ENCODE measurements at places on chromosomes 5 and 9.
A peak's percentile ranks its signal among the peaks of the same experiment; 100 is the strongest.

DNA sequence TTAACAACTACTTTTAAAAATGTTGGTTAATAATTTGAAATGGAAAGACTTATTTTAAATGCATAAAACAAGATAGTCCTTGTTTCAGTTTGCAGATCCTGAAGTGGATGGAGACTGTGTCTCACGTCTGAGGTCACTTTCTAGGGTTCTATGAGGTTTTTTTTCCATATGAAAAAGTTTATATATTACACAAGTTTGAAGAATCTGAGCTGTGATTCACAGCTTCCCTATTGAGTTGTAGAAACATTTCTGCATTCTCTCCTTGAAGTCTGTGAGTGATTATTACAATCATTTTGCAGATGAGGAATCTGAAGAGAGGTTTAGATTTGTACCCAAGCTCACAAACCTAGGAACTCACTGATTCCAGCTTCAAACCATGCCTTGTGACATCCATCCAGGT lies 442.5 kb upstream of the KLF4 start:
- DNase-seq, result no peak

DNA sequence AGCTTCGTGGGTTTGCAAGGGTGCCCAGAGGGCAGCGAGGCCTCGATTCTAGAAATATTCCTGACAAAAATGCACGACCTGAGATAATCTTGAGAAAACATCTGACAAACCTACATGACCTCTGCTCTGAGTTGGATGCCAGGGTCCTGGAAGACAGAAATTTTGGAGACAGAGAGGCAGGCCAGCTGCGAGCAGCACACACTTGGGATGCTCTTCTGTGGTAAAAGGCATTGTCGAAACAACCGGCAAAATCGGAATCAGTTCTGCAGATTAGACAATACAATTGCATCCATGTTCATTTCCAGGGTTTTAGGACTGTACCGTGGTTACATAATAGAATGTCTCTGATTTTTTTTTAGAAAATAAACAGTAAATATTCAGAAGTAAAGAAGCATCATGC lies 74.2 kb downstream of the GADD45G start:
- no peak for DNase-seq

- DNase-seq, result no peak
Measured at GRCh38 chr9:131594906-131595665, 49.8 kb downstream of the PRRT1B start.

- peak; percentile 37 for DNase-seq
Measured at GRCh38 chr5:53733853-53734252, 173.4 kb downstream of the NDUFS4 start.

GRCh38 chr5:98570010-98570409 lies 203.5 kb upstream of the RGMB start:
- DNase-seq, result no peak

DNA sequence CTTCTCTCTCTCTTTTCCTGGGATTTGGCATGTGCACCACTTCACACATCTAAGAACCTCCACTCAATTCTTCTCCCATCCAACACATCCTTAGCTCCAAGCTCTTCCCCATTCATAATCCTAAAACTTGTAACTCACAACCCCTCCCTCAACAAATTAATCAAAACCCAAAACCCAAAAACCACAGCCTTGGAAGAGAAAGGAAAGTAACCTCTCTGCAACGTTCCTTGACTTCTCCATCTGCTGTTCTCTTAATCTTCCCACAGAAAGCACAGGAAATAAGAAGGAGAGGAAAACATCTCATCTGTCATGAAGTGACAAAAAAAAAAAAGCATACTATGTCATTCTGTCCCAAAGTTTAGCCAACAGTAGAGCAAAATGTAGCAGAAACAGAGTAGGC lies 66.2 kb downstream of the DRD1 start:
- DNase-seq, result no peak

GRCh38 chr5:90933298-90933697 lies 374.7 kb downstream of the ADGRV1 start:
- DNase-seq, result no peak

GRCh38 chr5:68441309-68442073 lies 225.9 kb downstream of the PIK3R1 start:
- no peak for DNase-seq

- DNase-seq, result no peak
Measured at GRCh38 chr5:56233230-56233629, at the start of gene ANKRD55. TSS of gene ANKRD55 (minus strand) at chr5:56233330. CDS start at chr5:56232913, 417 bp downstream.

DNA sequence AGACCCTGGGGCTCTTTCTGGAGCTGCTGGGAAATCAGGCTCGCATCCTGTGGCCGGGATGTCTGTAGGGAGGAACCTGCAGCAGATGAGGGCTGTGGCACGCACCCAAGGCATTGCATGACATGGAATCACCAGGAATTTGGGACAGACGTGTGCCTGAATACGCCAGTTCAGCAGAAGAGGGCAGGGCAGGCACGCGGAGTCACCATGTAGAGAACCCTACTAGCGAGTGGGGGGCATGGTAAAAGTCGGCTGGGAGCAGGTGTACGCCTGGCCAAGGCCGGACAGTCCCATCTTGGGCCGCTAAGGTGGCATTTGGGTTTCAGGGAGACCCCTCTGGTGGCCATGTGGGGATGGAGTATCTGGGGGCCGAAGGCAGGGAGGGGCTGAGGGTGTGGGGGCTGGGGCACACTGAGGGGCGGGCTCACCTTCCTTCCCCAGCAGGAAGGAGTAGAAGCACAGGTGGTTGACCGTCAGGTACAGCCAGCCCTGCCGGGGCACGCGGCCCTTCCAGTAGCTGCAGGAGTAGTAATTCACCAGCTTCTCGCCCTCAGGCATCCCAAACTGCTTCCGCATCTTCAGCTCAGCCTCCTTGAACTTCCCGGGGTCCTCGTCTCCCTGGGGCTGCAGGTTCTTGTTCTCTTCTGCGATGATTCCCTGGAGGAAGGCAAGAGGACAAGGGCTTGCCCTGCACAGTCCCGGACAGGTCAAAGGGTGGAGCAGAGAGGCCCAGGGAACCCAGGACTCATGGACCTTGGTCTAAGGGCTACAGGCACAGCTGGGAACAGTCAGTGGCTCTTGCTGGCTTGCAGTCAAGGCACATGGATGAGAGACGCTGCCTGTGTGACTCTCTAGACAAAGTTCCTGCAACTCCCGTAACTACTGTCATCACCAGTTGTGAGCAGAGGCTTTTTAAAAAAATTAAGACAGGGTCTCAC lies 13.5 kb downstream of the TBC1D9B start:
- DNase-seq, result no peak

- DNase-seq, result no peak
Measured at GRCh38 chr9:136185066-136185465, 19.9 kb downstream of the LHX3 start.

- DNase-seq, result no peak
Measured at GRCh38 chr9:128901822-128902221, 19.0 kb upstream of the PHYHD1 start.

DNA sequence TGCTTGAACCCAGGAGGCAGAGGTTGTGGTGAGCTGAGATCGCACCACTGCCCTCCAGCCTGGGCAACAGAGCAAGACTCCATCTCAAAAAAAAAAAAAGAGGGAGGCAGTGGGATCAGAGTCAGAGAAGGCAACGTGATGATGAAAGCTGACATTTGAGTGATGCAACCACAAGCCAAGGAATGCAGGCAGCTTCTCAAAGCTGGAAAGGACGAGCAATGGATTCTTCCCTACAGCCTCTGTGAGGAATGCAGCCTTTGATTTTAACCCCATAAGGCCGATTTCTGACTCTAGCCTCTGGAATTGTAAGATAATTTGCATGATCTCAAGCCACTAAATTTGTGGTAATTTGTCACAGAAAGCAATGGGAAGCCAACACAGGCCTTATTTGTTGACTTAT lies 9.8 kb downstream of the TGFBI start:
- peak; percentile 42 for DNase-seq

DNA sequence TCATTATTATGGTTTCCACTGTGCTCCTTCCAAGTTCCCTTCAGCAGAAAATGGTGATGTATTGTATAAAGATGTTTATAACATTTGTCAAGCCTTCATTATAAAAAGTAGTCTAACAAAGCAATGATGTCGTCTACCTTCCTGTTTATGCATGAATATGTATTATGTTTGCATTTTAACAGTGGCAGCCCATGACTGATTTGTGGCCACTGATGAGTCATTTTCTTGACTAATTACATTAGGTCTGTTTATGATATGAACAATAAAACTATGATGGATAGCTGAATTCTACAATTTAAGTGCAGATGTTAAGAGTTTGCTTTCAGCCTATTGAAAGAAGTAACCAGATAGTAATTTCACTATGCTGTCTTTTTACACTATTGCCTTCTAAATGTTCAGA lies 75.4 kb upstream of the ADAMTS19 start:
- no peak for DNase-seq

DNA sequence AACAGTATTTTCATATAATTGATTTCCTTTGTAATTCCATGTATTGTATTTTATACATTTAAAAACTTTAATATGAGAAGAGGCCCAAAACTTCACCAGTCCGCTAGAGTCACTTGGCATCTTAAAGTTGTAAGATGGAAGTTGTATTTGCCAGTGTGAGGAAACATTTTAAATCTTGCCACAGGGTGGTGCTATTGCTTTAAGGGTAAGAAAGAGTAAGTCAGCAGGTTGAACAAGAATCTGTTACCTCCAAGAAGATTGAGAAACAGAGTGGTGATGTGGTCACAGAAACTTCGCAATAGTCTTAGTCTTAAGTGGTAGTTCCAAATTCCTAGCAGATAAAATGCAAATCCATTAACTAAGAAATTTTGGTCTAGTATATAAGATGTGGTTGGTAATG lies 39.8 kb upstream of the RANBP6 start:
- peak; percentile 93 for DNase-seq

DNA sequence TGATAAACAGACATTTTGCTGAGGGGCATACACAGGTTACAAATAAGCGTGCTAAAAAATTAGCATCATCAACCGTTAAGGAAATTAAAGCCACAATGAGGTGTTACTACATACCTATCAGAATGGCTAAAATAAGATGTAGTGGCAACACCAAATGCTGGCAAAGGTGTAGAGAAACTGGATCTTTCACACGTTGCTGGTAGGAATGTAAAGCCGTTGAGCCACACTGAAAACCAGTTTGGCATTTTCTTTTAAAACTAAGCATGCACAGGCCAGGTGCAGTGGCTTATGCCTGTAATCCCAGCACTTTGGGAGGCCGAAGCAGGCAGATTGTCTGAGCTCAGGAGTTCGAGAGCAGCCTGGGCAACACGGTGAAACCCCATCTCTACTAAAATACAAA lies 67.0 kb upstream of the SYK start:
- no peak for DNase-seq

DNA sequence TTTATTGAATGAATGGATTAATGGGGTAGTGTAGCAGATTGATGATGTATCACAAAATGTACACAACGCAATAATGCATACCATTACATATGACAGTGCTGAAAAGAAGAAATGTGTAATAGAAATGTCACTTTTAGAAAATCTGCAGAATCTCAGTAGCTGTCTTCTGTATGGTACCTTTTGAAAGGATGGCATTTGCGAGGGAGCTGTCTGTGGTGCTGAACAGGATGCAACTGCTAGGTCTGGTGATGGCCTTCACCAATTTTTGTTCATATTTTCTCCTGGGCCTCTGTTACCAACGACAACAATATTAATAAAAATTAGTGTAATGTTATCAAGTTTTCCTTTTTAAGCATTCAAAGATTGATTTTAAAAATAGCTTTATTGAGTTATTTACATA lies 36.2 kb upstream of the OTULIN start:
- DNase-seq, result peak; percentile 53

DNA sequence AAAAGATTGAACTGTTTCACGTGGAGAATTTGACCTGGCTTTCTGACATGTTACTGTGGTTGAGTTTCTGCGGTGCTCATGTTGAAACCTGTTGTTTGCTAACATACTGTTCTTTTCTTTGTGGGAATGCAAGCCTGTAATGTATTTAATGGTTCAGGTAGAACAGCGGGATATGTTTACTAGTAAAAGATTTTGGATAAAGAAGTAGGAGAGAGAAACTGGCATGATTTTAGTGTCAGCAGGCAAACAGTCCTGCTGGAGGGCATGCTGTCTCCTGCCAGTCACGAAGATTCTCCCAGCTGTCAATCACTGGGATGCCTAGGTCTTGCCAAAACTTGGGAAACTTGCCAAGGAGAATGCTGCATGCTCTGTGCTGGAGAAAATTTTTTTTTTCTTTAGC lies 263.5 kb downstream of the TAF11L14 start:
- DNase-seq, result no peak

Measured in mesendoderm (in vitro differentiated cells).